ENCODE measurements at places on chromosomes 11 and 22.
A peak's percentile ranks its signal among the peaks of the same experiment; 100 is the strongest.

GRCh38 chr11:126604461-126604860 is 249.0 kb downstream of the ST3GAL4 start:
- no peak for DNase-seq

- DNase-seq = no peak
Measured at GRCh38 chr11:63845303-63845702, 6.4 kb downstream of the MARK2 start.

- DNase-seq = no peak
Measured at GRCh38 chr11:78427615-78428265, 10.1 kb upstream of the GAB2 start.

DNA sequence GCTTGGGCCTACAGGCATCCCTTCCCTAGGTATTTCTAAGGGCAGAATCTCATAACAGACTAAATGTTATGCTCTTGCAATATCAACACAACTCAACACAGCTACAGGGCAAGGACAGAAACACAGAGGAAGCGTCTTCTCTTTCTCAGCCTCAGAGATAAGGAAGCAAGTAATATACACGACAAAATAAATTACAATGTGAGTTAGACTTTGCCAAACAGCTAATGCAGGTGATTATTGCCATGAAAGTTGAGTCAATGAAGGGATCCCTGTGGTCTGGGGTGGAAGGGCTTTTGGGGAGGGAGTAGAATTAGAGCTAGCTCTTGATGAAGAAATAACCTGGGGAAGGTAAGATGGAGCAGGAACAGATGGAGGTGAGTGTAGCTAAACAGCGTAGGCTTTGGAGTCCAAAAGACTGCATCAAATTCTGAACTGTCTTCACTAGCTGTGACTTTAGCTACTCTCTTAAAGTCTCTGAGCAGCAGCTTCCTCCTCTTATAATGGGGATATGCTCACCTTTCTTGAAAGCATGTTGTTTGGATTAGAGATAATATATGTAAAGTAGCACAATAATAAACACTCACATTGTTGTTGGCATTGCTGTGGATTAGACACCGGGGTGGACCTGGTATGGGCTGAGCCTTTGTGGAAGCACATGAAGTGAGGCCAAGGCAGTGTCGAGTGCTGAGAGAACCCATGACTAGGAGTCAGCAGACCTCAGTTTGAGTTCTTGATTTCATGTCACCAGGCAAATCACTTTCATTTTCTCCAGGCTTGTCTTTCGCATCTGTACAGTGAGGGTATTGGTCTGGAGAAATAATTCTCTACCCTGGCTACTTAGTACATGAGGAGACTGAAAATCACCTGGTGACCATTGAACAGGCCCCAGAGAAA is 41.0 kb upstream of the AQP11 start:
- no peak for DNase-seq

GRCh38 chr11:4606231-4607015 is 1.6 kb downstream of the TRIM68 start:
- peak; percentile 48 for DNase-seq

- no peak for DNase-seq
Measured at GRCh38 chr22:43726964-43727543, 85.1 kb downstream of the EFCAB6 start.

DNA sequence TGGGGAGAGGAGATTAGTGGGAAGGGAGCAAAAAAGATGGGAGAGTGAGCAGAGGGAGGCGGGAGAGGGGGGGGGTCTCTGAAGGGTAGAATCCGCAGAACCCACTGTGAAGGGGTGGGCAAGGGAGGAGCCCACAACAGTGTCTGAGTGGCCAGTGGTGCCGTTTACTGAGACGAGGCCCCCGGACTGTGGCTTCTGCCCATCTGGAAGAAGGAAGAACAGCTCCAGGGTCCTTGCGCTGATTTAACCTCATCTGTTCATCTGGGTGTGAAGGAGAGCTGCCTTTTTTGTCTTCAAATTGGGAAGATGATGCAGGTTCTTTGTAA is 45.7 kb upstream of the ANO1 start:
- DNase-seq = no peak

GRCh38 chr22:46040471-46041465 is 63.8 kb upstream of the WNT7B start:
- no peak for DNase-seq

DNA sequence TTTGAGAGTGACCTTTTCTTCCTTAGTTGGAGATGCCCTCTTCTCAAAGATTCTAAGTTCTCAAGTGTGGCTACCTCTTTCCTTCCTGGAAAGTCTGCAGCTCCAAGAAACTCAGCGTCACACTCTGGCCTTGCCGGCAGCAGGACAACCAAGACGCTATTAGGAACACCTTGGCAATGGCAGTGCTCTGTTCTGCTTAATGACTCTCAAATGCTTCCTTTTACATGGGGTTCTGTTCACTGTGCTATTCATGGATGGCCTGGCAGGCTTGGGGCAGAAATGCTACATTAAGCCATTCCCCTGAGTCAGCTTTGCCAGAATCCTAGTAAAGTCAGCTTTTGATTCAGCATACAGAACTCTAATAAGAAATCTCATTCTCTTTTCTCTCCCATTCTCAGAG is 25.9 kb downstream of the LARGE2 start:
- no peak for DNase-seq

DNA sequence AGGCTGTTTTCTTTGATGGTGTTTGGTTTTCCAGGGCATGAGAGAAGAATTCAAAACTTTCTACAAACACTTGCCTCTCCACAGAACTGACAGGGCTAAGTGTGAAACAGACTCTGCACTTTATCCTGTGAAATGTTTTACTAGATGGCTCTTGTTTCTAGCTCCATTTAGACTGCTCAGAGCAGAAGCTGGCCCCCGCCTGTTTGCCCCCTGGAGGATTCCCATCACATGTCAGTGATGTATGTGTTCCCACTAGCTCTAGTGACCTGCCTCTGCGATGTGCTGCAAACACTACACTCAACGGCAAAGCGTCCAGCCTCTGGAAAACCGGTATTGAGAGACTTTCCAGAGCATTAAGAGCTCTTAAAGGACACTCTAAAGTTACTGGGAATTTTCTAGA is 41.4 kb upstream of the PCF11 start:
- DNase-seq = no peak

GRCh38 chr22:20904008-20904979 is 12.9 kb upstream of the CRKL start:
- no peak for DNase-seq

DNA sequence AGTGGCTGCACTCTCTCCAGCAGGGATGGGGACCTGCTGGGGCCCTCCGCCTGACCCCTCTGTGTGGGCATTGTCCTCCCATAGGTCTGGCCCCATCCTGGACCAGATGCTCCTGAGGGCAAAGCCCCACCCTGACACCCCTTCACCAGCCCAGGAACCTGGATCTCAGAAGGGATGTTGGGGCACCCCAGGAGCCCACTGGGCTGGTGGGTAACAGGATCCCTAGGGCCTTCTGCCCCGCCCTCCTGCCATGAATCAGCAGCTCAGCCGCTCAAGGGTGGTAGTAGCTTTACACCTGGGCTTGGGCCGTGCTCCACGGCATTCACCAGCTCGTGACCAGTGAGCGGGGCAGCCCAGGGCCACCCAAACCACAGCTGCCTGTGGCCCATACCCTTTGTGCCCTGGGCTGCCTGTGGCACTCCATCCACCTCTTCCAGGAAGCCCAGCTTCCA is 1.0 kb upstream of the MAPK12 start:
- DNase-seq = no peak

DNA sequence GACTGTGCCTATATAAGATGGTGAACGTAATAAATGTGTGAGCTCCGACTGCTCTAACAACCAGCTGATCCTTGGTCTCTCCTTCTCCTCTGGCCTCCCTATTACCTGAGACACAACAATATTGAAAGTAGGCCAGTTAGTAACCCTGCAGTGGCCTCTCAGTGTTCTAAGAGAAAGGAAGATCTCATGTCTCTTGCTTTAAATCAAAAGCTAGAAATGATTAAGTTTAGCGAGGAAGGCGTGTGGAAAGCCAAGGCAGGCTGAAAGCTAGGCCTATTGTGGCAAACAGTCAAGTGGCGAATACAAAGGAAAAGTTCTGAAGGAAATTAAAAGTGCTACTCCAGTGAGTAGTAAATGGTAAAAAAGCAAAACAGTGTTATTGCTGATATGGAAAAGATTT is 39.5 kb downstream of the HIPK3 start:
- no peak for DNase-seq

- DNase-seq = peak; percentile 9
Measured at GRCh38 chr22:30425616-30426387, at the start of gene MTFP1. Gene MTFP1, plus strand, starts transcription at chr22:30425768. Its CDS starts 112 bp downstream, at chr22:30425880.

GRCh38 chr11:70707821-70708220 is 309.5 kb downstream of the CTTN start:
- no peak for DNase-seq

DNA sequence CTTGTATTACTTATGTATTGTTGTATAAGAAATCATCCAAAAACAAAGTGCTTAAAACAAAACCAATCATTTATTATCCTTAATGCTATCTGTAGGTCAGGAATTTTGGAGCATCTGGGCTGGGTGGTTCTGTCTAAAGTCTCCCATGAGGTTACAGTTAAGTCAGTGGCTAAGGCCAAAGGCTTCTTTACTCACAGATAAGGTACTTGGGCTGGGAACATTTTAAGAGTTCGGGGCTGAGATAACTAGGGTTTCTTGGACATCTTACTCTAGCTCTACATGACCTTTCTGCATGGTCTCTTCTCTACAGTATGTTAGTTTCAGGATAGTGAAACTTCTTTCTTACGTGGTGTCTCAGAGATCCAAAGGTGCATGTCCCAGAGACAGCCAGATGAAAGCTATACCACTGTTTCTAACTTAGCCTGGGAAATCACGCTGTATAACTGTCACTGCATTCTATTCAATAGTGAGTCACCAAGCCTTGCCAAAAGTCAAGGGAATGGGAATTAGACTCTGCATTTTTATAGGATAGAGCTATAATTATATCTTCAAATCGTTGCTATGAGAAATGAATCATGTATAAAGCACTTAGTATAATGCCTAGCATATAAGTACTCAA is 29.6 kb downstream of the SOX6 start:
- DNase-seq = no peak

GRCh38 chr11:82225502-82225901 is 508.2 kb downstream of the FAM181B start:
- DNase-seq = no peak

DNA sequence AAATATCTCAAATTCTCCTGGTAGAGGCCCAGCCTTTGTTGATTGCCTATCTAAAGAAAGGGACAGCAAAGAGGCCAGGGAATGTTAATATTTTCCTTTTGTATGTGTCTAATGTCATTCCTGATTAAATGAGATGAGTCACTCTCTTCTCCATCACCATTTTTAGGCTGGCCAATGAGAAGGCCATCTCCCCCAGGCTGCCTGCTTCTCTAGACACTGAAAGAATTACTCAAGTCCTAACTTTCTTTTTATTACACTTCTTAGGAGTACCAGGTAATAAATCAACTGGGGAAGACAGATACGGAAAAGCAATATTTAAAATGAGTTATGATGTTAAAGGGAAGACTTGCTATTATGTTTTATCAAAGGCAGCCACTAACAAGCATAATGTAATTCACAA is 259.2 kb upstream of the SORL1-AS1 start:
- DNase-seq = no peak

GRCh38 chr11:64788321-64789215 is 10.2 kb upstream of the SF1 start:
- DNase-seq = no peak

DNA sequence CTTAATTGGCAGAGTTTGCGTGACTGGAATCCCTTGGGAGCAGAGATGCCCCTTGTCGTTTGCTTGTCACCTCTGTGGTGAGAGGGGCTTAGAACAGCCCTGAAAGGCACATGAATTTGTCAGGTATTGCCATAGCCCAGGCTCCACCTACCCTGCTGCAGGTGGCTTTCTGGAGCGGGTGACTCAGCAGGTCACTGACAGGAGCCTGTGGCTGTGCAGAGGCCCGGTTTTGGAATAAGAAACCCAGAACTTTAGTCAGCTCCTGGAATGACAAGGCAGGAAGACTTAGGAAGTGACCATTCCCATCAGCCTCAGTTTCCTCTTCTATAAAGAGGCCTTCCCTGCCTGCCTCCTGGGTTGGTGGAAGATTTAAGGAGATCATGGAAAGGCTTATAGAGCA is 539.7 kb downstream of the INSC start:
- no peak for DNase-seq

GRCh38 chr11:112507281-112507680 is 246.6 kb upstream of the PLET1 start:
- DNase-seq = no peak

DNA sequence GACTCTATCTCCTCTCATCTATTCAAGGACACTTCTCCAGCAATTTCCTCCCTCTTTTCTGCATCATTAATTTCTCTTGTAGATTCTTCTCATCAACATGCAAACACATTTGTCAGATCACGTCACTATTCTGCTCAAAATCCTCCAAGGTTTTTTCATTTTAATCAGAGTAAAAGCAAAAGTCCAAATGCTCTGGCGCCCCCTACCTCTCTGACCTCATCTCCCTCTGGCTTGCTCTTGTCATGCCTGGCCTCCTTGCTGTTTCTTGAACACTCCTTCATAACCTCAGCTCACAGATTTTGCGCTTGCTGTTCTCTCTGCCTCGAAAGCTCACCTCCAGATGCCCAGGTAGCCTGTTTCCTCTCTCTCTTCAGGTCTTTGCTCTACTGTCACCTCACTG is 22.4 kb downstream of the RTCB start:
- DNase-seq = no peak

DNA sequence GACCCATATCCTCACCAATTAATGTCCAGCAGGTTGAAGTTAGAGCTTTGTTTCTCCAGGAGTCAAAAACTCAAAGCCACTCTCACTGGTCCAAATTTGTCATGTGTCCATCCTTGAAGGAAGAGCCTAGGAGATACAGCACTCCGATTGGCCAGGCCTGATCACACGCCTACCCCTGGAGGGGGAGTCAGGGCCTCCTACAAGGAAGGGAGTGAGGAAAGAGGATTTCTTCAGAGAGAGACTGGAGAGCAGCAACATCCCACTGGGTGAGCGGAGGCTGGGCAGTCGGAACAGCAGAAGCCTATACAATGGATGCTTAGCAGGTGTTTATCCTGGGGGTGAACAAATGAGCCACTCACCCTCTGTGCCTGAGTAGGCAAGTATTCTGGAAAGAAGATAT is 113.9 kb downstream of the TRIM29 start:
- DNase-seq = no peak

DNA sequence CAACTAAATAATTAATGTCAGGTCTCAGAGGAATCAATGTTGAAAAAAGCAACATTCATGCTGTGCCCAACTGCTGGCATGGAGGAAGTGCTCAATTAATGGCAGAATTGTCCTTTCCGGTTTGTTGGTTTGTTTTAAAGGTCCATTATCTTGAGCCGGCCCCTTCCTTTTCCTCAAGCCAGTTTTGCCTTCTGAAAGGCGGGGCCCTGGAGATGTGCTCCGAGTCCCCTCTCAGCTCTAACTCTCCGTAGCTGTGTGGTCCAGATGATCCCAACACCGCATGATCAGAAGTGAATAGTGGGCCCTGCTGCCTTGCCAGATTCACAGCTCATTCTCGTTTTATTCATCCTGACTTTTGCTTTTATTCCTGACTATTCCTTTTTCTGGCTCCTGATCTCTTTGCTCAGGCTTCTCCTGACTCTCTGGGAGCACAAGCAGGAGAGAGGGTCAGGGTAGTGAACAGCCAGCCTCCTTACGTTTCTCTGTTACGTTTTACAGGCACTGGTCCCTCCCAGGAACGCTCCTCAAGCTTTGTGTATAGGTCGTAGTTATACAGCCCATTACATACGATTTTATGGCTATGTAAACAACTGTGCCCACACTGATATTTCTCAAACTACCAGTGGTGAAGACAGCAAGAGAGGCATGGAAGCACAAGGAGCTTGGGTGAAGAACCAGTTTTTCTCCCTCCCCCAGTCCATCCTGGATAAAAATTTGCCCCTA is 265.9 kb downstream of the LARGE1 start:
- DNase-seq = no peak

GRCh38 chr11:83011333-83012167 is 60.1 kb downstream of the RAB30 start:
- no peak for DNase-seq
